Left renal pelvis (tissue), 4 donors: ENCODE measurements at places on chromosomes 3 and 15.

- DNase-seq = no peak
Observed at GRCh38 chr3:152910211-152910610, 75.3 kb downstream of the P2RY1 start.

- DNase-seq = no peak
Observed at GRCh38 chr3:127754411-127755304, 67.7 kb downstream of the MGLL start.

GRCh38 chr3:27200721-27201489, 168.3 kb downstream of the NEK10 start:
- DNase-seq = no peak

GRCh38 chr3:186938716-186939115, 8.4 kb downstream of the ST6GAL1 start:
- no peak for DNase-seq
